Activated CD4-positive, alpha-beta memory T cell treated with anti-CD3 and anti-CD28 coated beads, Interleukin-2, amount 10 ng/mL, durations not matched to agents 7 days and 5 days (primary cell): ENCODE measurements at places on chromosomes 4 and X. TPM values are rescaled to one million over a fixed set of nuclear protein-coding genes. Genes with fewer than 3 reads are reported as not detected.

DNA sequence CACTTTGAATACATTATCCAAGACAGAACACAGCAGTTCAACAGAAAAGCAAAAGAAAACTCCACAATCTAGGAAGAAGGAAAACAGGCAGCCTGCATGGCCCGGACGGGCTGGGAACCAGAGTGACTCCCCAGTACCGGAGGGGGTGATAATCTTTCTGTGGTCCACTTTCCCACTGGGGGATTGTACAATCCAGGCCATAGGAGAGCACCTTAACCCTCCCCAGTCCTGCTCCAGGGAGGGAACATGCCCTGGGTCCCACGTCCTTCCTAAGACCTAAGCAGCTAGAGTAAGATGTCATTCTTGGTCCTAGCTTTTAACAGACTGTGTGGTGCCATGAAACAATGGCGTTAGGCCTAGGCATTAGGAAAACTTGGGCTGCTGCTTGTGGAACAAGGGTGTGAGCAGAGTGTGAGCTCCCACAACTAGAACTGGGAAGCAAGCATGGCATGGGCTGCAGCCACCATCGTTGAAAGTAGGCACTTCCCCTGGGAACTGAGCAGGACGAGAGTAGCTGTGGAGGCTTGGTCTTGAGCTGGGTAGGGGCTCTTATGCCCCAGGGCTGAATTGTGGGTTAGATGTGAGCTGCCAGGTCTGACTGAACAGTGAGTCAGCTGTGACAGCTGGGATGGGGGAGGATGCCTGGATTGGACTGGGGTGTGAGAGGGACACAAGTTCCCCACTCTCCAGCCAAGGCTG, 42.4 kb downstream of the NAT8L start:
- DNase-seq = no peak

DNA sequence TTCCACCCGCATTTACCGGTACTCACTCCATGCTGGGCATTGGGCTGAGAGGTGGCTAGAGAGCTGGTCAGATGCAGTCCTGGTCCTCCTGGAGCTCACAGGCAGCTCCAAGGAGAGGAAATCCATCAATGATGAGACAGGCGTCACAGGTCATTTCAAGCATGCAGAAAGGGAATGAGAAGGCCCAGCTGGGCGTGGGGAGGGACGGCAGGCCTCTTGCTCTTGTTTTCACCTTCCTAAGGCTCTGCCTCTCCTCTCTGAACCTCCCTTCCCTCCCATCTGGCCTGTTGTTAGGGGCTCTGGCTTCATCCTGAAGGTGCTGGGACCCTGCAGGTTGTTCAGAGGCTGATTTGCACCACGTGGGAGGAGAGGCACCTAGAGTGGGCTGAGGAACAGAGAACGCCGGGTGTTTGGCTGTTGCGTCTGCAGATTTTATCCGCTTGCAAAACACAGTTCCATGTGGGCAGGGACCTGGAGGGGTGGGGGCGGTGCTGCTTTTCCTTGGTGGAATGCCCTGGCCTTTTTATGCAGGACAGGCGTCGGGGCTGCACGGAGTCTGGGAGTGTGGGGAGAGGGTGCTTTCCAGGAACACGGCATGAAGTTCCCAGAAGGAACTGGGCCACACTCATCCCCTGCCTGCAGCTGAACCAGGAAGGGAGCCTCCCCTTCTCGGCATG, 81.5 kb upstream of the PSAPL1 start:
- DNase-seq = no peak

GRCh38 chr4:188536826-188537225, 397.6 kb downstream of the TRIML1 start:
- DNase-seq = no peak

The EPHA5 gene
- total RNA-seq = not detected

GRCh38 chrX:107566604-107567262, 61.6 kb upstream of the PRPS1 start:
- DNase-seq = no peak

The NSG1 gene
- 7.0 TPM for total RNA-seq

The SSX4B gene
- not detected for total RNA-seq

The APBB2 gene
- 0.75 TPM for total RNA-seq

- no peak for DNase-seq
Observed at GRCh38 chrX:68307769-68308168, 125.5 kb downstream of the OPHN1 start.

The REELD1 gene
- not detected for total RNA-seq

DNA sequence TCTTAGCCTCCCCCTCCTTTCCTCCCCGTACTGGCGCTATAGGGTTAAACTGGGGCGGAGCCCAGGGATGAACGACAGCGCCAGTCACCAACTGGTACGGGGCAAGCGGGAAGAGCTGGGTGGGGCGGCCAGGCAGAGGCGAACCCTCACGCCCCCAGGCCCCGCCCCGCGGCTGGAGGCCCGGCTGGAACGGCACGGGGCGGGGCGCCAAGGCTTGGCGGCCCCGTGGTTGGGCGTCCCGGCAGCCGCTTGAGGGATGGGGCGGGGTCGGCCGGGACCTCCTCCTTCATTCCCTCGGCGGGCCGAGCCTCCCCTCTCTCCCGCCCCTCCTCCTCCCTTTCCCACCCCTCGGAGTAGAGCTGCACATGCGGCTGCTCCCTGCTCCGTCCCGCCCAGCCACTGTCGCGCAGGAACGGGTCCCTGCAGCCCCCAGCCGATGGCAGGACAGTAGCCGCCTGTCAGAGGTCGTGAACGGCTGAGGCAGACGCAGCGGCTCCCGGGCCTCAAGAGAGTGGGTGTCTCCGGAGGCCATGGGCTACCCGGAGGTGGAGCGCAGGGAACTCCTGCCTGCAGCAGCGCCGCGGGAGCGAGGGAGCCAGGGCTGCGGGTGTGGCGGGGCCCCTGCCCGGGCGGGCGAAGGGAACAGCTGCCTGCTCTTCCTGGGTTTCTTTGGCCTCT, at the start of gene EDA:
EDA (plus strand) TSS at position 335 of the 678 bp plus-strand sequence.
- DNase-seq = peak; percentile 76

- no peak for DNase-seq
Observed at GRCh38 chr4:80811406-80811805, 219.1 kb upstream of the BMP3 start.

- DNase-seq = no peak
Observed at GRCh38 chrX:154598656-154599055, 13.7 kb downstream of the CTAG1A start.
